ENCODE measurements at places on chromosomes 11 and 22.

DNA sequence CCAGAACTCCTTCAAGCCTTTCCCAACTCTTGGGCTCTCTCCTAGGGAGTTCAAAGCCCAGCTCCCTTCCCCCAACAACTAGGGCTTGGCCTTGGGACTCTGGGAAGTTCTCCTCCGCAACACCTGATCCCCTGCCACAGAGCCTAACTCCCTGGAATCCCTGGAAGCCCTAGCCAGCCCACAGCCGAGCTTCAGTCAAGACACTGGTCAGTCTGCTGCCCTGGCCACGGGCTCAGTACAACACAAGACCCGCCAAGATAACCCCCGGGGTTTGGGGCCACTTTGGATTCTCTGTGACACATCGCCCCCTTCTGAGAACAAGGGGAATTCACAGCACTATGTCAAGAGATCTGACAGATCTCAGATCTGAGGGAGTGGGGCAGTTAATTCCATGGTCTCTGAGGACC lies 58.3 kb downstream of the SLC22A12 start:
- DNase-seq = peak; percentile 27

- DNase-seq = no peak
Measured at GRCh38 chr11:2329551-2329950, 27.7 kb downstream of the TSPAN32 start.

- peak; percentile 16 for DNase-seq
Measured at GRCh38 chr11:117094776-117095175, 3.5 kb downstream of the SIK3 start.

DNA sequence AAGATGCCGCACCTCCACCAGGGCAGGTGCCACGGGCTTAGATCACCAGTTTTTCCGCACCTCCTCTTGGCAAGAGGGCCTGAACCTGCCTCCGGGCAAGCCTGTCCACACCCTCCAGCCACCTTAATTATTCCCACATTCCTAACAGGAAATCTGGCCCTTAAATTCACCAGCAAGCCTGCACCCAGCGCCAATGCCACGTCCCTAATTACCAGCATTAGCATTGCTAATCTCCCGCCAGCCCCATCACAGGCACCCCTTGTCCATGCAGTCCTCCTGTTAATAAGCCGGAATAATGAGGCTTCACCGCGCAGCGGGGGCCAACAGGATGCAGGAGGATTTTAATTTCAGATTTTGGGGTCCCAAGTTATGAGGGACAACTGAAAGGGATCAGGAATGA lies 69.7 kb downstream of the PHF21B start:
- no peak for DNase-seq

DNA sequence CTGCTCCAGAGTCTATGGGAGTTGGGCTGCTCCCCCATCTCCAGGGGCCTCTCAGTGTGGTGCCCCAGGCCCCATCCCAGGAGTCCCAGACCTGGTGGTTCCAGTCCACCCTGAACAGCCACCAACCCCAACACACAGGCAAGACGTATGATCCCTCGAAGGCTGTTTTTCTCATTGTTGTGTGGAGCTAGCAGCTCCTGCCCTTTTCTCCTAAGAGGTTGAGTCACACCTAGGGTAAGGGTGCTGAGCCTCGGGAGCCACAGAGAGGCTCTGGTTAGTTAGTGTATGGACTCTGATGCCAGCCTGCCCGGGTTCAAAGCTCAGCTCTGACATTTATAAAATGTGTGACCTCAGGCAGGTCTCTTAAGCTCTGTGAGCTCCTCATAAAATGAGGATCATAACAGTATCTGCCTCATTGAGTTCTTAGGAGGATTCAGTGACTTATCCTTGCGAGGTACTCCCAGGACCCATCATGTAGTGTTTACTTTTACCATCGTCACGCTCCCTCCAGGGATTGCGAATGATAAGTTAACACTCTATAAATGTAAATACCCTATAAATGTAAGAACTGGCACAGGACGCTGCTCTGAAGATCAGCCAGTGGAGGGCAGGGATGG lies 47.2 kb downstream of the FBLN1 start:
- DNase-seq = no peak
